Stimulated activated CD8-positive, alpha-beta memory T cell treated with anti-CD3 and anti-CD28 coated beads, Interleukin-7, amount 100 ng/mL, for 1 hour (primary cell): ENCODE measurements at places on chromosomes 7 and 10.

DNA sequence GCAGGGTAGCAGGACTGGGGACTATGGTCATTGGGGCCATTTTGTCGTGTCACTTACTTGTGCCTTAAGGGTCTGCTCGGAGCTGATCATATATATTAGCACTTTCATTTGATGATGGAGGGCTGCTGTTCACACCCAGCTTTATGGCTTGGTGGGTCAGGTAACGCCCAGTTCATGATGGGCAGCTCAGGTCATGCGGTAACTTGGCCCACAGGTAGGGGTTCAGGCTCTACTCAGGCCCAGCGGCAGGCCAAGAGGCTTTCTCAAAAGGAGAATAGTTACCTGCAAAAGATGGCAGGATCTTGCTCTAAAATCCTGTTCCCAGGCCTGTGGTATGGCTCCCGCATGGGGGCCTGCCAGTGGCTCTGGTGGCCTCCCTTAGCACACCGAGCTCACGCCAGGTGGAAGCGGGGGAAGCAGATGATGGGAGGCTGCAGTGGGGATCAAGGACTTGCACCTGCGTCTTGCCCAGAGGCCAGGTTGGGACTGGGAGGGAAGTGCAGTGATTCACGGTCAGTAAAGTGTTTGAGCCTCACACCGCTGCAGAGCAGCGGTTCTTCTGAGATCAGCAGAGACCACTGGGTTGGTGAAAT lies 109.5 kb downstream of the ADCY1 start:
- DNase-seq: no peak

- no peak for DNase-seq
Measured at GRCh38 chr7:73892003-73892999, 31.3 kb downstream of the TMEM270 start.

- DNase-seq: no peak
Measured at GRCh38 chr10:99673492-99673891, 14.2 kb downstream of the ENTPD7 start.

GRCh38 chr7:105098863-105099515 lies 85.0 kb downstream of the KMT2E start:
- no peak for DNase-seq

- DNase-seq: no peak
Measured at GRCh38 chr7:157219154-157219553, 80.4 kb downstream of the UBE3C start.

GRCh38 chr7:131108212-131108940 lies 219.3 kb upstream of the MKLN1 start:
- no peak for DNase-seq

DNA sequence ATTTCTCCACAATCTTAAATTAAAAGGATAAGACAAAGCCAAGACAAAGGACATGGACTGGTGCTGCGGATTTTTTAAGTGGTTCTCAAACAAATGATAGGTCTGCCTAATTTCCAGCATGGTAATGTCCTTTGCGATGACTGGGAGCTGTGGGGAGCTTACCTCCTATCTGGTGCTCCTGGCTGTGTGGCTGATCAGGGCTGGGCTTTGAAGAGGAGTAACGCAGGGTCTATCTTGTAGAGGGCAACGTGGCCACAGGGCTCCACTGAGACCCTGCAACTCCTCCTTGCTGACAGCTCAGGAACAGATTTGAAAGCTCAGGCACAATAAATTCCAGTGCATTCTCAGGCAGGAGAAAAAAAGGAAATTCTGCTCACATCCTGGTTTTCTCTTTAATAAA lies 103.1 kb upstream of the SFMBT2 start:
- DNase-seq: no peak

DNA sequence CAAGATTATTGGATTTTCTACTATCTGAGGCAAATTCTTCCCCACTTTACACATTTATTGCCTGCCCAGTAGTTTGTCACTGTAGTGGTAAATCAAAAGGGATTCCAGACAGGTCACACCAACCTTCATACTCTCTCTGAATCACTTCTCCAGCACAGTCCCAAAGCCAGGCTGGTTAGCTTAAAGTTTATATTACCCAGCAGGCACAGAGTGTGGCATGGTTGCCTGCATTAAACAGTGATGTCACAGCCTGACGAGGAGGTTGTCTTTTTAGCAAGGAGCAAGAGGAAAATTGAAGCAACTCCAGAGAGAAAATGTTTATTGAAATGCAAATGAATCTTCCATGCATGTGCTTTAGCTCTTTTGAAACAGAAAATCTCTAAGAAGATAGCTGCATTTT lies 375.5 kb upstream of the CELF2 start:
- DNase-seq: no peak

DNA sequence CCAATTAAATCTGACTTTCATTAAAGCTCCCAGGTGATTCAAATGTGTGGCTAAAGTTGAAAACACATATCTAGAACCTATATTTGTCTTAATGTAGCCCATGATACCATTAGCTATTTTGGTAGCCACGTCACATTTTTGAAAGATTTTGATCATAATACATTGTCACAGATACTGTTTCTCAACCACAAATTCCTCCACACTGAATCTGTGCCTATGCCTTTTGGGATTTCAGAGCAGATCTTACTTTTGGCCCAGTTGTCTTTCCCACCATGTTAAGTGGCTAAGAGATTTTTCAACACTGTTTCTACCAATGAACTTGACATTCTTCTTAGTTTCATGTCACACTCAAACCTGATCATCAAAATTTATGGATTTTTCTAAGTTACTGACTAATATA lies 47.4 kb downstream of the CH25H start:
- no peak for DNase-seq

- no peak for DNase-seq
Measured at GRCh38 chr10:76192151-76192550, 760.7 kb downstream of the LRMDA start.

DNA sequence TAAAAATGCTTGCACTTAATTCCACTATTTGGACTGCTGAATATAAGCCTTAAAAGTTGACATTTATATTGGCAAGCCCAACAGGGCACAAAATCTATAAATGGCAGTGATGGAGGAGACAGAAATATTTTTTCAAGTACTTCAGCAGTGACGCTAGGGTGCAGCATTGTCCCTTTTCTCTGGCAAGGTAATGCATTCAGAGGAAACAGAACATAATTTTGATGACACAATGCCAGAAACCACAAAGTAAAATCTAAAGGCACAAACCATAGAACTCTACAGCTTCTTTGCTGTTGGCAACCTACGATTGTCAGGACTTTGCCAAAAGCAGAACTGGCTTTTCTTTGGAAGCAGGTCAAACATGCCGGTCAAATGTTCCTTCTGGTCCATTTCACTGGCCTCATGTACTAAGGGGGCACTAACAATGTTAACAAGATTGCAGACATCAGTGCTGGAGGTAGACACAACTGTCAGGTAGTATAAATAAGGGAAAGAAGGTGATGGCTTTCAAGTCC lies 30.9 kb upstream of the FAM133B start:
- peak; percentile 50 for DNase-seq

DNA sequence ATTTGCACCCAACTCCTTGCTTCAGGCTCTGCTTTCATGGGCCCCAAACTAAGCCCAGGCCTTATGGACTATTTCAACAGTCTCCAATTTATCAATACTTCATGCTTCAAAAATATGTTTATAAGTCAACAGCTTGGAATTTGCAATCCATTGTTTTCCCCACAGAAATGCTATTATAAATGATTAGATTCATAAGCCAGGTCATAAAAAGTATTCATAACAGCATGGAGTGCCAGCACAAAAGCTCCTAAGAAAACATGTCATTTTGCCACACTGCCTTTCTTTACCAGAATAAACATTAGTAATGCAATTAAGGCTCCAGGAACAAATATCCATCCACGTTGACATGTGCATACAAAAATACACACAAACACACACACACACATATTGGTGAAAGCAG lies 30.1 kb downstream of the OSBPL3 start:
- no peak for DNase-seq

DNA sequence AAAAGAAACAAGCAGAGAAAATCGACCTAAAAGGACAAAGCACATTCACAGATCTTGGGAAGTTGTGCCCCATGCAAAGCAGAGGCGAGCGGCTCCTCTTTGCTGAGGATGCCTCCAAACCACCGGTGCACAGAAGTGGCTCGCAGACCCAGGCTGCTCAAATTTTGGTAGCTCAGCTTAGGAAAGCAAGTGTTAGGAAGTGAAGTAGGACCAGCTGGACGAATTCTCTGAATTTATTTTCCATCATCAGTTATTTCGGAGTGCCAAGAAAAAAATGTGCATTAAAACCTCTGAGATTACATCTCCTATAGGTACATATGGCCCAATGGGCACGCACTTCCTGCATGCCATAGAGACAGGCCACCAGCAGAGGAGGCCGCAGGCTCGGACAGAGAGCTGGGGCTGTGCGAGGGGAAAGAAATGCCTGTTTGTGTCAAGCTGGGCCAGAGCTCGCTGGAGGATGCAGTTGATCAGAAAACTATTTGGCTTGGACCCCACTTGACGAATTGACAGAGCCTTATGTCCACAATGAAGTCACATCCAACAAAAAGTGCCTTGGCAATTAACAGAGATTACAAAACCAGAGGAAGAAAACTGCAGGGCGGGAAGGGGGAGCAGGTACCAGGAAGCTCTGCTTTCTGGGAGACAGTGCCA lies 122.3 kb upstream of the LYZL2 start:
- DNase-seq: peak; percentile 31

DNA sequence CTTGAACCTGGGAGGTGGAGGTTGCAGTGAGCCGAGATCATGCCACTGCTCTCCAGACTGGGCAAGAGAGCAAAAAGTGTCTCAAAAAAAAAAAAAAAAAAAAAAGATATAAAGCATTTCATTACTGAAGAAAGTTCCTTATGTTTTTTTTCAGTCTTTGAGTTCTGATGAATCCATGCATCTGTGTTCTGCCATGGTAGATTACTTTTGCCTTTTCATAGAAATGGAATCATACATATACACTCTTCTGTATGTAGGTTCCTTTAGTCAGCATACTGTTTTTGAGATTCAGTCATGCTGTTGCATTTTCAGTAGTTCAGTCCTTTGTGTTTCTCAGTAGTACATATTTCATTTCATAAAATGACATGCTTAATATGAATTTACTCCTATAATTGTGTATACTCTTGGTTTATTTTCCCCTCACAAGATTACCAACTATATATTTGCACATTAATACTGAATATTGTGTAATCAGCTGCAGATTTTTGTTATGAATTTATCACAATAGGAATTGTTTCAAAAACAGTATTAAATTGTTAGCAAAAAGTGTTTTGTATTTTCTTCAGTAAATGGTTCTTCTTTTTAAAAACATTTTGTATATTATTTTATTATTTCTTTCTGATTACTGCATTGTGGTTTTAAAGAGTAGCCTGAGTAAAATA lies 2.8 kb upstream of the ZNF777 start:
- no peak for DNase-seq
